ENCODE measurements at places on chromosomes 2 and 18. TPM values are rescaled to one million over a fixed set of nuclear protein-coding genes. Genes with fewer than 3 reads are reported as not detected.

- DNase-seq = no peak
Observed at GRCh38 chr18:78192054-78192453, 787.6 kb upstream of the SALL3 start.

DNA sequence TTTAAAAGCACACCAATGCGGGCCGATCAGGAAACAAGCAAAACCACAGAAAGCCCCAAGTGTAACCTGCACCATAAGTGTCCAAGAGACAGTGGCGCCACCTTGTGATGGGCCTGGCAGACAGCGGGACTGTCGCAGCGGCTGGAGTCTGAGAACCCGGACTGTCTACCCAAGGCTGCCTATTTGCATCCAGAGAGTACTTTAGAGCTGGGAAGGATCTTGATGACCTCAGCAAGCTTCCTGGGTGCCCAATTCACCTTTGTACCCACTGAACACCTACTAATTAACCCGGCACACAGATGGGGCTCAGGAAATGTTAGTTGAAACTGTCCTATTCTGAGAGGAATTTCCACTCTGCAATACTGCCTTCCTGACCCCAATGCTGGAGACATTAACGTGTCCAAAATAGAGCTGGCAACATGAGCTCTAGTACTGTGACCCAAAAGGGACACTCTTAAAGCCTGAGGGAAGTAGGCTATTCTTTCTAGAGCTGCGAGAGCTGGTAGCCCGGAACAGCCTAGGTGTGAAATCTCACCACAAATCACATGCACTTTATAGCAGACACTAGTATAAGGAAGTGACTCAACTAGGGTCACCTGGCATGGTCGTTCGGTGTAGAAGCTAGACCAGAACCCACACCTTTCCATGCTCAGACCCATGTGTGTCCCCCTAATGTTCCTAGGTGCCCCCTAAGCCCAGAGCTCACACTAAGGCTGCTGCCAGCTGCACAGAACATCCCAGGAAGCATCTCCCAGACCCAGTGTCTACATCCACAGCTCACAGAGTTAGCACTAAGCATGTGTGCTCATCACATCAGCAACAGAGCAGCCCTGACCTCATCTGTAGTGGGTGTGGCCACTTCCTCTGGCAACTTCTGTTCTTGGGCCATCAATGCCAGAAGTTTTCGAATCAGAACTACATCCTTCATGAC, 25.4 kb downstream of the POLR1A start:
- peak; percentile 84 for DNase-seq

DNA sequence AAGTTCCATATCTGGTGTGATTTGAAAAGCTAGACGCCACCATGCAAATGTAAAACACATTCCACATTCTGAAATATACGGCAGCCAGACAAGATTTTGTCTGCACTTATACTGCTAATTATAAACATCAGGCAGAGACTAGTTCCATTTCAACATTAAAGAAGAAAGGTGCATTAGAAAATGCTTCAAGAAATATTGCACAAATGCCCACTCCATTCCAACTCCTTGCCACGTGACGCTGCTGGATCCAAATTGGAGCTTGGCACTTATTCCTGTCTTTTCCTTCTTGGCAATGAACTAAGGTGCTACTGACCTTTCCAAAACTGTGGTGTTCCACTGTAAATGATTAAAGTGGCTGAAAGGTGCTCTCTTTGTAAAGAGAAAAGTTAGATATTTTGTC, 6.3 kb downstream of the COL6A3 start:
- no peak for DNase-seq

- DNase-seq = no peak
Observed at GRCh38 chr2:122652670-122653069, 897.2 kb downstream of the TSN start.

DNA sequence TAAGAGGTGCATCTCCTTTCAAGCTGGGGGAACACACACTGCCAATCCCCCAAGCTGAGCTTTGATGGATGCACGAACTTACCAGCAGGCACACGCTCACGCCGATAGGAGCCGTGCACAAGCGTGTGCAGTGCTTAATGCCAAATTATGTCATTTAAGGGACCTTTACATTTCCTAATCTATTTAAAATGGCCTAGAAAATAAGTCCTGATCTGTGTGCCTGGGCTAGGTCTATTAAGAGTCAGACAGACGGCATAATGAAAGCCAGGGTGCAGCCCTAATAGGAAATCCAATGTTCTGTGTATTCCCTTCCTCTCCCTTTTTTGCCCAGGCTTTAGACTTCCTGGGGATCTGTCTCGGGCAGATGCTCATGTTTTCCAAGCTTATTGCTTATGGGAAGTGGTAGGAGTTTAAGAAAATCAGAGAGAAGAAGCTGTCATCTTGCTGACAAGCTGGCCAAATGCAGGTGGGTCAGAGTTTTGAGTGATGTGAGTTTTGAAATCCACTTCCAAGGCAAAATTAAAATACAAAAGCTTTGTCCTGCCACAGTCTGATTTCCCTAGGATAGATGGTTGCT, 142.6 kb downstream of the MYT1L start:
- DNase-seq = no peak

DNA sequence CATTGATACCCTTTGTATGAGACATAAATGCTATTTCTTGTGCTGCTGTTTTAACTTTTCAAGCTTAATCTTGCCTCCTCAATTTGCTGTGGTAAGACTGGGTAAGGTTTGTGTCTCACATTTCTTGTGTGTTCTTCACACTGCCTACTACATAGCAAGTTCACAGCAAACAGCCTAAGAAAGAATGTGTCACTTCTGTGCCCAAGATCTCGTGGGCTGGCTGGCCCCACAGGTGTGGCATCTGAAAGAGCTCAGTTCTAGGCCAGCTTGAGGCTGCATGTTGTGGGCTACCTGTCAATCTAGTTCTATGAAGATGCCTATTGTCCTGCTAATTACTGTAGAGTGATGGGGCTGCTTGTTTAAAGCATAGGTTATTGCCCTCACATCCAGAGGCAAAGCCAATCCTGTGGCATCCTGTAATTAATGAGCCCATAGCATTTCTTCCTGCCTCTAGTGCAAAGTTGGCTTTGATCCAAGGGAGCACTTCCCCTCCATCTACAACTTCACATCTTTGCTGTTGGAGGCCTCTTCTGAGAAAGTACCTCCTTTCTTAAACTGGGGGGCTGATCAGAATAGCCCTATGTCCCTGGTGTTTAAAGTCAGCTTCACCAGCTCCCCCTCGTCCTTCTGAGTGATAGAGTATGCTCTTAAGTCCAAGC, 40.9 kb upstream of the ASPRV1 start:
- no peak for DNase-seq

DNA sequence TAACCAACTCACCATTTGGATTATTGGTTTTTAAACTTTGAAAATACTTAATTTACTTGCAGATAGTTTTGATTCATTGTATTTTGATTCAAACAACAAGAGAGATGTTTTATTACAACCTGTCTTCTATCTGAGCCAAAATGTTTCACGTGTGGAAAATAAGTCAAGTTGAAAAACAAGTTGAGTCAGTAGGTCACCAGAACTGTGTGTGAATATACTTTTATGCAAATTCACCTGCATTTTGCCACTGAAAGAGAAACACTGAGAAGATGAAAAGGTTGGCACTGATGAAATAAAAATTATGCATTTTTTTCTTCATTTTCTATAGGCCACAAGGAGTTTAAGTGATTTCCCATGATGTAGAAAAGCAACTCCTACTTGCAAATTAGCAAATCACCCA, 68.3 kb downstream of the ICOS start:
- DNase-seq = no peak

DNA sequence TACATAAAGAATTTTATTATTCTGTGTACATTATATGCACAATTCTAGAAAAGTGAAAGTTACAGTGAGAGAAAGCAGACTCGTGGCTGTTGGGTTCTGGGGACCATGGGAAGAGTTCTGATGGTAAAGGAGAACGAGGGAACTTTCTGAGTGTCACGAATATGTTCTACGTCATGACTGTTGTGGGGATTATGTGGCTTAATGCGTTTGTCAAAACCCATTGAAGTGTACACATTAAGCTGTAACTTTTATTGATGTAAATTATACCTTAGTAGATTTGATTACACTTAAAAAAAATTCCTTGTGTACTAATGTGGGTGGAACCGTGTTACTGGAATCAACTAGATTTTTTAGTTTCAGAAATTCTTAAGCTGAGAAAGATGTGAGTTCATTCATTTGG, 426.1 kb downstream of the DSC3 start:
- no peak for DNase-seq

GRCh38 chr2:84832772-84833461, 48.0 kb downstream of the TRABD2A start:
- DNase-seq = no peak

GRCh38 chr18:68766433-68766832, 31.4 kb upstream of the CCDC102B start:
- no peak for DNase-seq

DNA sequence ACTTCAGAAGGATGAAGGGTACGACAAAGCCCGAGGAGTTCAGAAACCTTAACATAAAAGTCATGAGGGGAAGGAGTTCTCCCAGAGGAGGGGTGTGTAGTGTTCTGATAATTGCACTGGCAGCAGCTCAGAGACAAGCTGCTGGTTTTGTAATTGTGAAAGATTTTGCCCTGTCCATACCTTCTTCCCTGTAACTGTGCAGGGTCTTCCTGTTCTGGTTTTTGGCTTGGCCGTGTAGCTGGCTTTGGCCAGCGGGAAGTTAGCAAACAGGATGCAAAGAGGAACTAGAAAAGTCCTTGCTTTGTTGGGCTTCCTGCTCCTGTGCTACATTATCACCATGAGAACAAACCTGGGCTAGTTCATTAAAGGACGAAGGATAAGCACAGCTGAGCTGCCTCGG, 160.8 kb downstream of the LPIN1 start:
- DNase-seq = no peak

DNA sequence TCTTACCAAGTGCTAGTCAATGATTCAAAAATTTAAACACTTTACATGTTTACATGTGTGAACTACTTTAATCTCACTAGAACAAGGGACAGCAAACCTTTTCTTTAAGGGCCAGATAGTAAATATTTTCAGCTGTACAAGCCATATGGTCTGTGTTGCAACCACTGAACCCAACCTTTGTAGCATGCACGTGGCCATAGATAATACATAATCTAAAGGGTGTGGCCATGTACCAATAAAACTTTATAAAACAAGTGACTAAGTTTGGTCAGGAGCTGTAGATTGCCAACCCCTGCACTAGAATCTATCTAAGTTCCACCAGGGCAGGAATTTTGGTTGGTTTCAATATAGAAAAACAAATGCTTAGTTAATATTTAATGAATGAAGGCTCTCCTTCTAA, 18.4 kb upstream of the SPRED2 start:
- DNase-seq = no peak

- no peak for DNase-seq
Observed at GRCh38 chr2:216210701-216211540, 101.8 kb downstream of the XRCC5 start.

DNA sequence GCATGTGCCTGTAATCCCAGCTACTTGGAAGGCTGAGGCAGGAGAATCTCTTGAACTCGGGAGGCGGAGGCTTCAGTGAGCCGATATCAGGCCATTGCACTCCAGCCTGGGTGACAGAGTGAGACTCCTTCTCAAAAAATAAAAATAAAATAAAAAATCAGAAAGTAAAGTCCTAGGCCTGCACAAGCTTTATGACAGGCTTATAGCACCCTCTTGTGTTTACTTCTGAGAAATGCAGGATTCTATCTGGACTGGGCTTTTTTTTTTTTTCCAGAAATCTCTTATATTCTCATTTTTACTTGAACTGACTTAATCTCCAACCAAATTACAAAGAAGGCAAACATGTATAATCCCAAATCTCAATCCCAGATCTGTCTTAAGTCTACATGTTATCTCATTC, 26.1 kb upstream of the REG3G start:
- no peak for DNase-seq

DNA sequence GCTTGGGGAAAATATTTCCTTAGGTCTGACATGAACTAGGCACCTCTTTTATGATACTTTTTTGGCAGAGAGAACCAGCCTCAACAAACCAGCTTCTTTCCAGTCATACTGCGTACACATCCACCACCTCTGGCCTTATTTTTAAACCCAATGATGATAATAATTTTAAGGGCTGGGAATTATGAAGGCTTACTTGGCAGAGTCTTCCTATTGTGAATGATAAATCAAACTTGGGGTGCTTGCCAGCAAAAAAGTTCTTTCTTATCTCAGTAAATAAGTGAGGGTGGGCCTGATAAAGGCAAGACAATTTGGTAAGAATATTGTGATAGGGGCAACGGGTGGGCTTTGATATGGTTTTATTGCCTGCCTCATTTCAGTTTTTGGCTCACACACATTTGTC, 1230.2 kb upstream of the ZEB2 start:
- no peak for DNase-seq

DNA sequence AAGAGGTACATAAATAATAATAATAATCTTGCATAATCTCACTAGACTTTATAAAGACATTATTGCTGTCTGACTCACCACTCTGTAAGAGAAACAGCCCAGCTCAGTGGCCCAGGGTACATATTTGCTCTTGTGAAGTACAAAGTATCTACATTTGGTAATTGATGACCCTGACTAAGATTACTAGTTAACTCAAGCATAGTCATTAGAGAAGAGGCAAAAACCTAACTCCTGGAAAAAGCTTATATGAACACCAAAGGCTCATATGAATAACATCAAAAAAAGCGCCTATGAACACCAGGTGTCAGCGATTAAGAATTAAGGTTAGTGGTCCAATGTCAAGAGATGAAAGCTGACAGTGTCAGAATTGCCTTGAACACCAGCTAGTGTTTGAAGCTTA, 38.4 kb downstream of the RAD51AP2 start:
- no peak for DNase-seq

- DNase-seq = peak; percentile 53
Observed at GRCh38 chr18:3012136-3013023, 564 bp downstream of the LPIN2 start.

GRCh38 chr2:200189964-200190363, 116.5 kb upstream of the SPATS2L start:
- DNase-seq = no peak

DNA sequence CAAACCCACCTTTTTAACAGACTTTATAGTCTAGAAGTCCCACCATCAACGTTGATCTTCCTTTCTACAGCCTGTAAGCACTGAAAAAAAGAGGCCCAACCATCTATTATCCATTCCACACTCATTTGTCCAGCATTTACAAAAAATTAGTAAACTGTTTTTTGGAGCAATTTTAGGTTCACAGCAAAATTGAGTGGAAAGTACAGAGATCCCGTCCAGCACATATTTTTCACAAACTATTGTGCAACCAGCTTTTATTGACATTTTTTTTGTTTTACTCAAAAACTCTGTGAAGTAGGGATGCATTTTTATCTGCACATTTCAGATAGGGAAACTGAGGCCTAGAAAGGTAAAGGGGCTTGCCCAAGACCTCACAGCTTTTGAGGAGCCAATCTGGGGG, 68.6 kb downstream of the TNP1 start:
- DNase-seq = no peak

The NRP2 gene
- 16.6 TPM for total RNA-seq

The FAM110C gene
- total RNA-seq = 6.2 TPM

The NPHP1 gene
- 3.2 TPM for total RNA-seq

Data from left cardiac atrium (tissue), 4 donors.